Stimulated activated CD4-positive, alpha-beta T cell treated with anti-CD3 and anti-CD28 coated beads, Interleukin-4, amount 100 ng/mL, for 1 hour (primary cell): ENCODE measurements at places on chromosomes 16 and 17.

- DNase-seq: no peak
These were observed 4.4 kb downstream of the RTN4RL1 start for GRCh38 chr17:2020721-2021120.

DNA sequence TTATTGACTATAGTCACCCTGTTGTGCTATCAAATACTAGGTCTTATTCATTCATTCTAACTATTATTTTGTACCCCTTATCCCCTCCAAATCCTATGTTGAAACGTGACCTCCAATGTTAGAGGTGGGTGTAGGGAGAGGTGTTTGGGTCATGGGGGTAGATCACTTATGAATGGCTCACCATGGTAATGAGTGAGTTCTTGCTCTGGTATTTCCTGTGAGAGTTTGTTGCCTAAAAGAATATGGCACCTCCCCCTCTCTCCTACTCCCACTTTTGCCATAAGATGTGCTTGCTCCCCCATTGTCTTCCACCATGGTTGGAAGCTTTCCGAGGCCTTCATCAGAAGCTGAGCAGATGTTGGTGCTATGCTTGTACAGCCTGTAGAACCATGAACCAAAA lies 59.3 kb upstream of the BRD7 start:
- DNase-seq: no peak

DNA sequence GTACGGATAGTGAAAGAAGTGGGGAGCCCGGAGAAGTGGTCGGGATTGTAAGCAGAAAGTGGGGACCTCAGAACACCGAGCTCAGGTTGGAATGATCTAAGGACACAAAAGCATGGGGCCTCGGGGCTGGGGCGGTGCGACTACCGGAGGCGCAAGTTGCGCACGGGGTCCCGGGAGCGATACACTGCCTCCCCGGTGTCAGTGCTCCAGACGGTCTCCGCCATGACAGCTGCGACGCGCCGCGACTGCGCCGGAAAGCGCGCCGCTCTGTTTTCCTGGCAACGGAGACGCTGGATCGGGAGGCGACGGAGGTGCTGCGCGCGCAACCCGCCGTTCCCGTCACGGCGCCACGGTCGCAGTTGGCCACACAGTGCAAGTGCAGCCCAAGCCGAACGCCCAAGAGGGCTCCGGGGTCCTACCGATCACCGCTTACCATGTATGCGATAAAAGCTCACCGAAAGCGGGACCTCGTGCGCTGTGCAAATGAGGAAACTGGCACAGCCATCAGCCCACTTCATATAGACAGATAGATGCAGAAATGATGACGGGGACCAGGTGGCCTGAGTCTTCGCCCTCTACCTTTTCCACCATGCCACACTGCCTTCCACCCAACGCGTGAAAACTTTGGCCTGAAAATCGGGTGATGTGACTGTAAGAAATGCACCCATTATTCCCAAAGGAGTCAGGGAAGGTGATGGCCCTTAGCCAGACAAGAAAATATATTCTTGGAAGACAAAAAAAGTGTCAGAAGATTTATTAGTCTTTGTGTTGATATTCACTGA lies at the start of gene MKS1:
MKS1 (minus strand) TSS at position 249 of the 782 bp plus-strand sequence; CDS start at position 224, 25 bp downstream.
- DNase-seq: peak; percentile 96

DNA sequence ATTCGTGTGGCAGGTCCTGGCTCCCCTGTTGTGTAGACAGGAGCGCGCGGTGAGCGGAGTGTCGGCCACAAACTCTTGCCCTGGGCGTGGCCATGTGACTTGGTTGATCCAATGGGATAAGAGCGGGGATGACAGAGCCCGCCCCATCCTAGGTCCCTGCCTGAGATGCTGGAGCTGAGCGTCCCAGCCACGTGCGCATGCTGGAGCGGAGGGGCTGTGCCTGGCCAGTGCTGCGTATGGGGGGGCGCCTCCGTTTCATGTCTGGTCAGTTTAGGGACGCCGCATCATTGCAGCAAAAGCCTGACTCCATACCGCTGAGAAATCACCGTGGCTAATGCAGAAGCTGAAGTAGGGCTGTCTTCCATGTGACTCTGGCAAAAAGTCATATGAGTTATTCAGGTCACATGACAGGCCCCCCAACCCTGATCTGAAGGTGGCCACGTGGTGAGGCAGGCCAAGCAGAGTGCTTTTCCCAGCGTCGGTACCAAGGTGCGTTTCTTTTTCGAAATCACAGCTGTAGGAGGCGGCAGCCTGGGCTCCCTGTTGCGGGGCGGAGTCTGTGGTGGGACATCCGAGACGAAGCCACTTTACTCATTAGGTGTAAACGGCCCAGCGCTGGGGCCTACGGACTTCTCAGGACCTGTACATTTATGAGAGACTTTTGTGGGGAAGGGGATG lies 22.5 kb downstream of the HSBP1 start:
- no peak for DNase-seq

DNA sequence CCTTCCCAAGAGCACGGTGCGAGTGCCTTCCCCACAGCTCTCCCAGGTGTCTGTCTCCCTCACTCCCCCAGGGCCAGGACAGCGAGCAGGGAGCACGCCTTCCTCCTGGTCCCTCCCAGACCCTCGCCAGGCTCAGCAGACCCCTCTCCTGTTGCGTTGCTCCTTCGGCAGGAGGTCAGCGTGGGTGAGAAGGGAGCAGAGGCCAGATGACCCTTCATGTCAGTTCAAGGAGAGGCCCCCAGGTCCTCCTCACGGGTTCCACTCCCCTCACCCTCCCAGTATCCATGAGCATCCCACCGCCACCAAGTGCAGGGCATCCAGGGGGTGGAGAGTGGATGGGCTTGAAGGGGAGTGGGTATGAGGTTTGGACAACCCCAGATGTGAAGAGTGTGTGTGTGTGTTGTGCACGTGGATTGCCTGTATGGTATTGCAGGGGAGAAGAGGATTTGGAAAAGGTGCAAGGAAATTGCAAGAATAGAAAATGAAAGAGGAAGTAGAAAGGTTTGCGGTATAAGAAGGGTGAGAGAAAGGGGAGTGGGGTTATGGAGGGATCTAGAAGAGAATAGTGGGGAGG lies 17.7 kb downstream of the SGCA start:
- DNase-seq: no peak

- no peak for DNase-seq
These were observed 8.0 kb downstream of the BRD7 start for GRCh38 chr16:50360779-50361178.

DNA sequence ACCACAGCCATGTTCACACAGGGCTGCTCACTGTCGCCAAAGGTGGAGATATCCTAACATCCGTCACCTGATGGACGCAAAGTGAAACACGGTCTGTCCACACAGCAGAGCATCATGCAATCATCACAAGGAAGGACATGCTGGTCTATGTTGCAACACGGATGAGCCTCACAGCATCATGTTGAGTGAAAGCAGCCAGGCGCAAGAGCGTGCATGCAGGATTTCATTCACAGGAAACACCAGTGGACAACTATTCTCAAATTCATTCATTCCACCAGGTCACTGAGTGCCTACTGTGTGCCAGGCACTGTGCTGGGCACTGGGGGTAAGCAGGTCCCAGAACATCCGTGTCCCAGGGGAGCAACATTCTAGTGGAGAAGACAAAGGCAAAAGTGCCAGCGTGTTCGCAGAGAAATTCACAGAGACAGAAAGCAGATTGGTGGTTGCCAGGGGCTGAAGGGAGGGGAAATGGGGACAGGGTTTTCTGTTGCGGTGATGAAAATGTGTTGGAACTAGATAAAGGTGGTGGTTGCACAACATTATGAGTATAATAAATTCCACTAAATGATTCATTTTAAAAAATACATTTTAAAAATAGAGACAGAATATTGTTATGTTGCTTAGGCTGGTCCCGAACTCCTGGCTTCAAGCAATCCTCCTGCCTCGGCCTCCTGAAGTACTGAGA lies 22.7 kb upstream of the KCNJ12 start:
- no peak for DNase-seq

DNA sequence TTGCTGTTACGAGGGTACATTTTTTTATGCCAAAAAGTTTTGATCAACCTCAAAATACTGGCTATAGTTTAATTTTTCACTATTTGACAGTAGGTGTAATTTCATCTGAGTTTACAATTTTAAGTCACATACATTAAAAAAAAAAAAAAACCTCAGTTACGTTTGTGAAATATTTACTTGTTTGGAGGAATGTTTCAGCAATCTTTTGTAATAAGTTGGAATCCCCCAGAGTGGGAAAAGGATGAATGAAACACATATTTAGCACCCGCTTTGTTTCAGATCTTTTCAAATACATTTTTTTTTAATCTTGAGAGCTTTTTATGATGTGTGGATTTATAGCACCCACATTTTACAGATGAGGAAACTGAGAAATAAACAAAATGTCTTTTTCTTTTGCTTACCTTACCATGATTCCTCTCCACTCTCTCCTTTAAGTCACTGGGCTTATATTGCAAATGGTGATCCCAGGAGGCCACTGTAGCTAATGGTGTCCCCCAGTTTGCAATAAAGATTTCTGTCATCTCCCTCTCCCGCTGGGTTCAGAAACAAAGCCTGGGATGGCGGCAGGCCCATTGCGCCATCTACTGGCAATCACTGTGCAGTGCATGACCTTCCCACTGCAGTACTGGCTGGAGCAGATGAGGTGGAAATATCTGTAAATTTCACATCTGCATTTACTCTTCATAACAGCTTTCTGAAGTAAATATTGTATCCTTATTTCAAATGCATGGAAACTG lies 27.7 kb downstream of the TBC1D3B start:
- DNase-seq: peak; percentile 49
